ENCODE measurements at places on chromosomes 3 and 15.

DNA sequence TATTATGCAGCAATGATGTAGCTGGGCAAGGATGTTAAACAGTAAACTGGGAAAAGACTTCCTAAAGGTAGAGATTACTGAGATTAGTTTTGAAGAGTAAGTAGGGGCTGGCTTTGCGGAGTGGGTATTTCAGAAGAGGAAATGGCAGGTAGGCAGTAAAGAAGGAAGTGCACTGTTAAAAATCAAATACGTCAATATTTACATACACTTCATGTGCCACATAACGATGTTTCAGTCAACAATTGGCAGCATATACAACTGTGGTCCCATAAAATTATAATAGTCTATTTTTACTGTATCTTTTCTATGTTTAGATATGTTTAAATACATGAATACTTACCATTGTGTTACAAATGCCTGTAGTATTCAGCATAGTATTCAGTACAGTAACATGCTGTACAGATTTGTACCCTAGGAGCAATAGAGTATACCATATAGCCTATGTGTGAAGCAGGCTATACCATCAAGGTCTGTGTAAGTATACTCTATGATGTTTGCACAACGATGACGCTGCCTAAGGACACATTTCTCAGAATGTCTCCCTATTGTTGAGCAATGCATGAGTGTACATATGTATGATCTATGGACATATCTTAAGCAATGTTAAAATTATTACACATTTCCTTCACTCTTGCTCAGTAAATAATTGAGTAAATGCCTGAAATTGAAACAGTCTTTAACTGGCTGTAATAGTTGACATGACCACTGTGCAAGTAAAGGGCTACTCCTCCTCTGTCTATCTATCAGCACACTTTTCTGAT is 196.7 kb downstream of the ISL2 start:
- no peak for DNase-seq

DNA sequence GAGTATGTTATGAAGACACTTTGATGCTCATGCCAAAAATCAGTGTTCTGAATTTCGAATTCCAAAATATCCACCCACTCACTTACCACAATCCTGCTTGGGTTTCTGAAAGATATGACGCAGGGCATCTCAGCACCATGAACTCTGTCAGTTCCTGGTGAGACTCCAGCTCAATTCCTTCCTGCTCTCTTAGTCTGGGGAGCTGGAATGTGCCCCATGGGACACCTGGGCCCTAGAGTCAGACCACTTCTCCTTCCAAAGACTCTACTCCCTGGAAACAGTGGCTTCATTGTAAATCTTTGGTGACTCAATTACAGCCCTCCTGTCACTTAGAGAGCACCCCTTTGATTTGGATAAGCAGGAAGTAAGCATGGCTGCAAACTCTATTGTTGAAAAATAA is 50.5 kb downstream of the CD86 start:
- DNase-seq, result no peak

GRCh38 chr3:112393360-112393728 is 60.4 kb downstream of the CD200 start:
- no peak for DNase-seq

DNA sequence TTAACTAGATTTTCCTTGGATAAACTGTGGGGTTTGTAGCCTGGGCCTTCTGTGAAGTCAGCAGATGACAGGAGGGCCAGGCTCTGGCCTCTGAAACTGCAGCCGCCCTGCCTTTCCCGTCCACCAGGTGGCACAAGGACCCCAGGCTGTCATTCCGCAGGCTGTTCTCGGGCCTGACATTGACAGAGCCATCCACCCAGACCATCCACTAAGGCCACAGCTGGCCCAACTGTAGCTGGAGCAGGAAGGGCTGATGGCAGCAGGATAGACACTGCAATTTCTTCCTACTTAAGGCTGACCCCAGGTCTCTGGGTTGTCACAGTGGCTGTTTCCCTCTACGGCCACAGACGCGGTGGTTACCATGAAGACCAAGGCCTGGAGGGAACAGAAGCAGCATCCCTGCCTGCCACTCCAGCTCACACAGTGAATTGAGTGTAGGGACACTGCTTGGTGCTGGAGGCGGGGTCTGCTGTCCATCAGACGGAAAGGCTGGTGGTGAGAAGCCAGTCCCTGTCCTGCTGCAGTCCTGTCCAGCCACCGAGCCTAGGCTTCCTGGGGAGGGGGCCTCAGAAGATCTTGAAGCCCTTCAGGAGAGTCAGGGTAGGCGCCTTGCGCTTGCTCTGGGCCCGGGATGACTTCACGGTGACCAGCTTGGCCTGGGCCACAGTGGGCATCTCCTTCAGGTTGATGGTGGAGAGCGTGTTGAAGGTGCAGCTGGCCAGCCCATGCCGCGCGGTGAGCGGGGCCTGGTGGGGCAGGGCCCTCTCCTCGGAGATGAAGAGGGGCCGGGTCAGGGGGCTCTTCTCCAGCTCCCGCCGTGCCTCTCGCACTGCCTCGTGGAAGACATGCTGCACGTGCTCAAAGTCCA is 9.4 kb downstream of the SLC51B start:
- peak; percentile 87 for DNase-seq

- DNase-seq, result no peak
Observed at GRCh38 chr3:149369991-149370866, 7.2 kb downstream of the TM4SF1 start.
